ENCODE measurements at places on chromosomes 1 and 21.

- DNase-seq = no peak
Observed at GRCh38 chr1:20137055-20137454, 2.1 kb upstream of the PLA2G2F start.

- no peak for DNase-seq
Observed at GRCh38 chr1:222824641-222825040, 9.8 kb downstream of the DISP1 start.

GRCh38 chr1:44418022-44418673 is 13.1 kb downstream of the RNF220 start:
- no peak for DNase-seq

GRCh38 chr1:44805311-44806024 is 1.7 kb downstream of the DYNLT4 start:
- DNase-seq = no peak

DNA sequence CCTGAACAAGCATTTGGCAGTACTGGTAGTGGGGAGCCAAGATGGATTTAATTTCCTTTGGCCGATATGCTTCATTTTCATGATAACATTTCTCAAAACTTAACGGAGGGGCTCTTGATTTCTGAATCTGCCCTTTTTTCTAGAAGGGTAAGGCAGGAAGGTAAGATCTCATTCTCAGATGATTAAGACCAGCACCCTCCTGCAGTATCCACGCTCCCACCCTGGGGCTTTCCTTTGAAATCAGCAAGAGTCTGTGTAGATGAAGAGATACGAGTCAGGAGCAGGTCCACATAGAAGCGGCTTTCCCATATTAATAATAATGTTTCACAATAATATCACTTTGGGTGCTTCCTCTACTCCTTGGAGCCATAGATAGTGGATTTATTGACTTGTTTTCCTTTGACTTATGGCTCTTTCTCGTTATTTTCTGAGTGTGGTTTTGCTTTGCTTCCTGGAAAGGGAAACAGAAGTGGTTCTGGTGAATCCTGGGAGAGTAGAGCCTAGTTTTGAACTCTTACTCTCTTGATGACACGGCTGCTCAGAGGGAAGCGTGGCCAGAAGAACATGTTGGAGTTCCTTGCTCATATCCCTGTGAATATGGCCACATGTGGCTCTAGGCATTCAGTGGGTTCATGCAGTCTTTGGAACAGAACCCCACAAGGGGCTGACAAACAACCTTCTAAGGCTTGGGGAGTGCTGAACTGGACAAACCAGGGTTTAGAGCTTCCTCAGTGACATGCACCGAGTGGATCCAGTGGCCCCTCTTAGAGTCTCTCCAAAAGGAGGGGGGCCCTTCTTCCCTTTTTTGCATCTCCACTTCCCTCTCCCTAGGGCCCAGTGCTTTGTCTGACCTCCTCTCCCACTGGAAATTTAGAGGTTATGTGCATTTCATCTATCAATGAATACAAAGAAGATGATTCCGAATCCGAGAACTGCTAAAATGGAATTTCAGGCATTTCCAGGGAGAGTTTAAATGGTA is 195.7 kb downstream of the DYRK1A start:
- DNase-seq = no peak

- peak; percentile 64 for DNase-seq
Observed at GRCh38 chr1:241985787-241986186, 13.1 kb downstream of the MAP1LC3C start.

DNA sequence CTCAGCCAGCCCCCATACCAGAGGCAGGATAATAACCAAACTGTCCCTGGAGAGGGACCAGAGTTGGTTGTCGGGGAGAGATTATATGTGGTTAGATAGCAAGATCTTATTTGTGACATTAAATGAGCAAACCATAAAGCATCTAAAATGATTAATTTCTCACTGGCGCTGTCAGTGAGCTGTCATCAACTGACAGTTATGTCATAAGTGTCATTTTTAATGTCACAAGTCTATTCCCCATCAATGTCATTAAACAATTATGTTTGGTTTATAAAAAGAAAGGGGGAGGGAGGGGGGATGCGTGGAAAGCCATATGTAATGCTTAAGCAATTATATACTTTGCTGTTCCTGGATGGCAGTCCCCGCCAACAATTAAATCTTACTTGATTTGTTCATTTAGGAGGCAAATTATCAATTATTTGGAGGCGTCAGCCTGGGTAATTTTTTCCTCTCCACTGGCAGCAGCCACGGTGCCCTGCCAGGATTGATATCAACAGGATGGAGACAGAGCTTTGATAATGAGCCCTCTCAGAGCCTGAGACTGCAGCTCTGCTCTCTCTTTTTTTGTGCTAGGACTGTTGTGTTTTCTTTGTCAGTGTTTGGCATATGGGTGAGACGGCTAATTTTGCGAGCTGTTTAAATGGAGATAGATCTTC is 333.6 kb upstream of the CAMK1G start:
- no peak for DNase-seq

DNA sequence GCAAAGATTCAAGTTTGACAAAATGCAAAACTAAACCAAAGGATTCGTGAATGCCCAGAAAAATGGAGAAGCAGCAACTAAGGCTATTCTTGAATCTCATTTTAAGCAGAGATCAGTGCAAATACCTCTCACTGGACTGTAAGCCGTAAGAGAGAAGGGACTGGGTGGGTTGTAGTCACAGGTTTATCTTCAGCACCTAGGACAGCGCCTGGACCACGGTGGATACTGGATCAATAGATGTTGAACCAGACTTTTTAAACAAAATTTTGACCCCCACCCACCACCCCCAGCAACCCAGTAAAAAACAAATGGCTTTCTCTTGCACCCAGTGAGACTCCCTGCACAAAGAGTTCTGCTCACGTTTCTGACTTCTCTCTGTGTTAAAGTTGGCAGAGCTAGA is 347.1 kb downstream of the AJAP1 start:
- no peak for DNase-seq

GRCh38 chr1:24683713-24684162 is 40.6 kb downstream of the SRRM1 start:
- peak; percentile 94 for DNase-seq

GRCh38 chr1:59025898-59026426 is 242.1 kb upstream of the JUN start:
- no peak for DNase-seq

DNA sequence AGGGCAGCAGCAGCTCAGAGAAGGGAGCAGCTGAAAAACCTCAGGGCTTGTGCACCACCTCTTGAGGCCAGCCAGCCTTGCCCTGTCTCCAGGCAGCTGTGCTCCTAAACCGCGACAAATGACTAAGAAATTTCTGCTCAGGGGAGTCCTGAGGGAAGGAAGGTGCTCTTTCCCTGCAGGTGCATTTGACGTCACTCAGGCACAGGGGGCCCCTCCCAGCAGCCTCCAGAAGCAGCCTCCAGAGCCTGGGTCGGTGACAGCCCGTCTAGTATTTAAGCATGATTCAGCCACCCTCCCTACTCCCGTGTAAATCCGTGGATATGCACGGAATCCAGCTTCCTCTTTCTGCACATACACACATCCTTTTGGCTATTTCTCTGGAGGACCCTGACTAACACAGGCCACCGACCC is 560.5 kb downstream of the KIF26B start:
- DNase-seq = peak; percentile 42

DNA sequence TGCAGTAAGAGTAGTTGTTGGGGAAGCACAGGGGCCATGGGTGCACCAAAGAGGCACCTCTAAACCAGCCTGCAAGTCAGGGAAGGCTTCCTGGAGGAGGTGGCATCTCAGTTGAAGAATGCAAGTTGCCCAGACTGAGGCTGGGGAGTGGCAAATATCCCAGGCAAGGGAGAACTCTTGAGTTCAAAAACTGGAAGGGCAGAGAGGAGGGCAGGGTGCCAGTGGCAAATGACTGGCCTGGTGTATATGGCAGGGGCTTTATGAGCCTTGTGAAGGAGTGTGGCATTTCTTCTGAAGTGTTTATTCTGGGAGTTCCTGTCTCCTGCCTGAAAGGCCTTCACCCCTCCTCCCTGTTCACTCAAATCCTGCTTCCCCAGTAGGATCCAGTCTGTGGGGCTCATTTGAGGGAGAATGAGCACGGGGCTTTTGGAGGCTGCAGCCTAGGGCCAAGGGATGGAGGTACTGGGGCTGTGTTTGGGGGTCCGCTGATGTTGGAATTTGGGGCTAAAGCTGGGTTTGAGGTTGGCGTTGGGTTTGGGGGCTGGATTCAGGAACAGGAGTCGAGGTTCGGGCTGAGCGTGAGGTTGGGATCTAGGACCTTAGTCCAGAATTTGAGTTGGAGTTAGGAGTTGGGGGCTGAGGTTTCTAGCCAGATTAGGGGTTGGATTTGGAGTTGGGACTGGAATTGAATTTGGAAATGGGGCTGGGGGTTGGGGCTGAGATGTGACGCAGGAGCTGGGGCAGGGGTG is at the start of gene TMEM125:
Gene TMEM125 (plus strand): TSS at position 357 of the 749 bp plus-strand sequence. CDS start 2,740 bp downstream, outside the sequence.
- DNase-seq = no peak

GRCh38 chr1:161307230-161307768 is 2.5 kb downstream of the MPZ start:
- peak; percentile 16 for DNase-seq

DNA sequence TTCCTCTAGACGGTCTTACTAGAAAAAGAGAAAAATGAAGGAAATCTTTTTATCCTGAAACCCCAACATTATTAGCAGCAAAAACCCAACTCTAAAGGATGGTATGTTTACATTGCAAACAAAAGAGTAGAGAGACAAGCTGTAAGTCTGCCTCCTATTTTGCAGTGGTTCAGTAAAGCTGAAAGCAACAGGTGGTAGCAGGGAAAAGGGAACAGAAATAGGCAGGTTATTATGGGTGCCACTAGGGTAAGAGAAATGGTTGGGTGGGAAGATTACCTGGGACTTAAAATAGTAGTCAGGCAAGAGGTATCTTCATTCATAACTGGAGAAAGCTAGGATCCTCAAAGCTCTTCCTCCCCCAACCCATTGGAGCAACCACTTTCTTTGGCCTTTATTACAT is 13.7 kb downstream of the CLSPN start:
- DNase-seq = no peak

DNA sequence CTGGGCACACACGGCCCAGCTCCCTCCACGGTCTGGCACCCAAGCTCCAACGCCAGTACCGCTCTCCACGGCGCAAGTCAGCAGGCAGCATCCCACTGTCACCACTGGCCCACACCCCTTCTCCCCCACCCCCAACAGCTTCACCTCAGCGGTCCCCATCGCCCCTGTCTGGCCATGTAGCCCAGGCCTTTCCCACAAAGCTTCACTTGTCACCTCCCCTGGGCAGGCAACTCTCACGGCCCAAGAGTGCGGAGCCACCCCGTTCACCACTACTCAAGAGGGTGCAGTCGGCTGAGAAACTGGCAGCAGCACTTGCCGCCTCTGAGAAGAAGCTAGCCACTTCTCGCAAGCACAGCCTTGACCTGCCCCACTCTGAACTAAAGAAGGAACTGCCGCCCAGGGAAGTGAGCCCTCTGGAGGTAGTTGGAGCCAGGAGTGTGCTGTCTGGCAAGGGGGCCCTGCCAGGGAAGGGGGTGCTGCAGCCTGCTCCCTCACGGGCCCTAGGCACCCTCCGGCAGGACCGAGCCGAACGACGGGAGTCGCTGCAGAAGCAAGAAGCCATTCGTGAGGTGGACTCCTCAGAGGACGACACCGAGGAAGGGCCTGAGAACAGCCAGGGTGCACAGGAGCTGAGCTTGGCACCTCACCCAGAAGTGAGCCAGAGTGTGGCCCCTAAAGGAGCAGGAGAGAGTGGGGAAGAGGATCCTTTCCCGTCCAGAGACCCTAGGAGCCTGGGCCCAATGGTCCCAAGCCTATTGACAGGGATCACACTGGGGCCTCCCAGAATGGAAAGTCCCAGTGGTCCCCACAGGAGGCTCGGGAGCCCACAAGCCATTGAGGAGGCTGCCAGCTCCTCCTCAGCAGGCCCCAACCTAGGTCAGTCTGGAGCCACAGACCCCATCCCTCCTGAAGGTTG is 97.6 kb downstream of the PIK3R3 start:
- DNase-seq = no peak

- DNase-seq = no peak
Observed at GRCh38 chr1:162475089-162475488, 22.5 kb upstream of the UHMK1 start.

DNA sequence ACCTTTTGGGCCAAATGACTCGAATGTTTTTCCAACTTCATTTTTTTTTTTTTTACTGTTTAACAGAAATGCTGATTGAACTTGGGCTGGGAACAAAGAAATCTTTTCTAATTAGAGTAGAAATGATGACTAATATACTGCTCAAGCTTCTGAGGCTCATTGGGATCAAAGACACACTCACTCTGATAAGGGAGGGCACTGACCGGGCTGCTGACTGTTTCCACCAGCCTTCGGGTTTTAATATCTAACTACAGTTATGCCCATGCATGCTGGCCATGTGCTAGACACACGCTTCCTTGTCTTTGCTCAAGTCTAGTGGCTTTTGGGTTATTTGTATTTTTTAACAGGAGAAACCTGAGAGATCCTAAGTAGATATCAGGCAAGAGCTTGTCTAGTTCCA is 16.8 kb downstream of the ZBTB18 start:
- peak; percentile 69 for DNase-seq

DNA sequence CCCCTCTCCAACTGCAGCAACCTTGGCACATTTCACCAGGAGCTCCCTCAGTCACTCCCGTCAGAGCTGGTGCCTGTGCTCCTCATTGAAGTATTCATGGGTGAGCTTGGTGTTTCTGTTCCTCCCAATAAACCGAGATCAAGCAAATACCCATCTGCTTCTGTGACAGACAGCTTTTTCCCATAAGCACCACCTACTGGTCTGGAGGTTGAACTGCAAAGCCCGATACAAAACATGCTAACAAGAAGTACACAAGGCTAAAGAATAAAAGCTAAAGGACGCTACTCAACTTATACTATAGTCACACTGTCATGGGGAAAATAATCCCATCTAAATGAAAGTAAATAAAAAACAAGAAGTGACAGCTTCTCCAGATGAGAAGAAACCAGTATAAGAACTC is 111.9 kb upstream of the C21orf91 start:
- peak; percentile 34 for DNase-seq

DNA sequence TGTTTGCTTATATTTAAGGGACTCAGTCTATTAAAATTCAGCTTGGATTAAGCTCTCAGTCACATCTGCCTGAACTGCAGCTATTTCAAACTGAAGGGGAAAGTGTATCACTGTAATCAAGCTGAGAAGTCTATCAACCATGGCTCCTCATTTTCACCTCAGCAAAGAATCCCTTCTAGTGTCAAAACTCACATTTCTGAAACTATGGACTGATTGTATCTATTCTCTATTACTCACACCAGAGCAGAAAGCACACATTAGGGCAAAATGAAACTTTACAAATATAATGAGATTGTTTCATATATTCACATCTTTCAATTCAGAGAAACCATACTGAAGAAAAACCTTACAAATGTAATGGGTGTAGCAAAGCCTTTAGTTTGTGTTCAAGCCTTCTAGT is 14.6 kb upstream of the C1orf146 start:
- no peak for DNase-seq

GRCh38 chr1:159879977-159880376 is 17.5 kb upstream of the VSIG8 start:
- DNase-seq = peak; percentile 74

GRCh38 chr1:2050461-2050792 is 216 bp downstream of the PRKCZ start:
- no peak for DNase-seq

DNA sequence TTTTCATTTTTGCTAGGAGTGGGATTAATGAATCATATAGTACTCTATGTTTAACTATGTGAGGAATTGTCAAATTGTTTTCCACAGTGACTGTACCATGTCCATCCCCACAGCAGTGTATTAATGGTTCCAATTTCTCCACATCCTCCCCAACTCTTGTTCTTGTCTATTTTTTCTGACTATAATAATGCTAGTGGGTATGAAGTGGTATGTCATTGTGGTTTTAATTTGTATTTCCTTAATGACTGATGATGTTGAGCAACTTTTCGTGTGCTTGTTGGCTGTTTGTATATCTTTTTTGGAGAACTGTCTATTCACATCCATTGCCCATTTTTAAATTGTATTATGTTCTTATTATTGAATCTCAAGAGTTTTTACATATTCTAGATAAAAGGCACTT is 10.0 kb upstream of the KPRP start:
- DNase-seq = no peak
